Mucosa of gallbladder (tissue), 1 donor: ENCODE measurements at places on chromosomes 13 and 19. TPM values are rescaled to one million over a fixed set of nuclear protein-coding genes. Genes with fewer than 3 reads are reported as not detected.

DNA sequence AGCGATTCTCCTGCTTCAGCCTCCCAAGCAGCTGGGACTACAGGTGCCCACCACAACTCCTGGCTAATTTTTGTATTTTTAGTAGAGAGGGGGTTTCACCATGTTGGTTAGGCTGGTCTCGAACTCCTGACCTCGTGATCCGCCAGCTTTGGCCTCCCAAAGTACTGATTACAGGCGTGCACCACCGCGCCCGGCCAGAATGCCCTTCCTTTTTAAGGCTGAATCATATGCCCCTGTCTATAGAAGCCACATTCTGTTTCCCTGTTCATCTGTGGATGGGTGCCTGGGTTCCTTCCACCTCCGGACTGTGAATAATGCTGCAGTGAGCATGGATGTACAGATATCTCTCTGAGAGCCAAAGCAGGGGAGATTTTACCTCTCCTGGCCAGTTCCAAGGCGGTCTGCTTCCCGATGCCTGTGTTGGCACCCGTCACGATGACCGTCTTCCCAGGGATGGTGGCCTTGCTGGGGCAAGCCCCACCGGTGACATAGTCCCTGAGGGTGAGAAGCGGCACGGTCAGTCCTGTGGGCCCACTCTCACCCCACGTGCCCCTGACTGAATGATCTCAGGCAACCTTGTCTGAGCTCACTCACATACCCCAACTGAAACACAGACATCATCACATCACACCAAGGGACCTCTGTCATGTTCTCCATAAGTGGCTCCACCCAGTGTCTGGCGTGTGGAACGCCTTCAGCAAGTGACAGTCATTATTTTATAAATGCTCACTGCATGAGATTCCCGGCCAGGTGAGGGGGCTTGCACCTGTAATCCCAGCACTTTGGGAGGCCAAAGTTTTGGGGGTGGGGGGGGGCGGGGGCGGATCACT lies 4.0 kb downstream of the RDH13 start:
- no peak for DNase-seq

DNA sequence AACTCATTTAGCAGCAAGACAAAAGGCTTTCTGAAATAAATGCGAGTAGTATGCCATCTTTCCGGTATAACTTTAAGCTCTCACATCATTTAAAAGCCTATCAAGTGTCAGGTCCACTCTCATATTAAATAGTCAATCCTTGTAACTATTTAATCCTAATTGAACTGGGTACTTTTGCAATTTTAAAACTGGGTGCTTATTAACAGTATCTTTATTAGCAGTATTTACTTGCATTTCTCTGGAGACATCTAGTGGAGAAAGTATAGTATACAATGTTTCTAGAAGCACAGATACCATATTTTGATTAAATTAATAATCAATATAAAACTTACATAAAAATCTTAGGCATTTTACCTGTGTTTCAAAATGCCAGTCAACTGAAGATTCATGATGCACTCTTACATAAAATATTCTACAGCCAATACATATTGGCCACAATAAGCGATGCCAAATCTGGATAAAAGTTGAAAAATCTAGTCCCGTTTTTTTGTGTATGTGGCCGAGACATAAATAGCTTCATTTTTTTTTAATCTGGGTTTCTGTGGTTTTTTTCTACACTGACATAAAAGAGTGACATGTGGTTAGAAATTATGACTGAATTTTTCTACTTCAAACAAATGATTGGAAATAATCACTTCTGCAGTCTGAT lies 4.3 kb upstream of the POSTN start:
- DNase-seq: no peak

DNA sequence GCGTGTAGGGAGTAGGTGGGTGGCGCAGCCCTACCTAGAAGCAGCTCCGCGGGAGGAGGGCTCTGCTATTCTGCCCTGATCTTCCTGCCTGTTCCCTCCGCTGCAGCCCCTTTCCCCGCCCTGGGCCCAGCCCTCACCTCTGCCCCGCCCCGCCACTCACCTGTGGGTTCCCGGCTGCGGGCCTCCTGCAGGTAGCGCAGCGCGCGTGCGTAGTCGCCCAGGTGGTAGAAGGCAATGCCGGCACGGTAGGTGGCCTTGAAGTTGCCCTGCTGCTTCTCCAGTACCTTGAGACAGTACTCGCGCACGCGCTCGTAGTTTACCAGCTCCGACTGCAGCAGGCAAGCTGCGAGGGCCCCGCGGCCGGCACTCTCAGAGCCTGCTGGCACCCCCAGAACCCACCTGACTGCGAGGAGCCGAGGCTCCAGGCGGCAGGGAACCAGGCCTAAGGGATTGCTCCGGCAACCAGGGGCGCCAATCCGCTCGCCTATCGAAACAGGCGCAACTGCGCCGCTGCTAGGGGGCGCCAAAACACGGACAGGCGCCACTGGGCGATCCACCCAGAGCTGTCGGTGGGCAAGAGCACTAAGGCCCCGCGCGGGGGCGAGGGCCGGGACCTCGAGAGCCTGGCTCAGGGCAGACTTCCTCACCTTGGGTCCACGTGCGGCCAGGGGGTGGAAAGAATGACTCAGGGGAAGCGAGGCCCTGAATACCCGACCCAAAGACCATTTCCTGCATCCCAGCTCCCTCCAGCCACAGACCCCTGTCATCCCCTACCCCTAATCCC lies 965 bp downstream of the TTC9B start:
- peak; percentile 26 for DNase-seq

GRCh38 chr13:45695198-45695730 lies 6.9 kb upstream of the CBY2 start:
- no peak for DNase-seq

- no peak for DNase-seq
Measured at GRCh38 chr13:85799097-85799582, at the start of gene SLITRK6. SLITRK6 (minus strand) TSS chr13:85799419; CDS start chr13:85796508, 2,911 bp downstream.

GRCh38 chr19:4600893-4601292 lies 38.4 kb upstream of the TNFAIP8L1 start:
- no peak for DNase-seq

DNA sequence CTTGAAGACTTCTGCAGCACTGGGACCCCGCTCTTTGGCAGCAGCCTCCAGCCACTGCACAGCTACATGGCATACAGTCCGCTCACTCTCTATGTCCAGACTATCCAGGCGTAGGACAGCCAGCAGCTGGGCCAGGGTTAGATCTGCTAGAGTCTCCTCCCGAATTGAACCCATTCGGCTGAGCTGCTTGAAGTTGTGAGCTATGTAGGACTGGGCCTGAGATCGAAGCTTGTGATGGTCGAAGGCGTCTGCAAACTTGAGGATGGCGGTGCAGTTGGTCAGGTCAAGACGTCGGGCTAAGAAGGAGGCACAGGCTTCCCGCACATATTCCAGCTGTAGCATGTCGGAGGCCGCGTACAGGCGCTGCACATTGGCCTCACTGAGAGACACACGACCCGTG lies 900 bp downstream of the KBTBD7 start:
- DNase-seq: no peak

- DNase-seq: no peak
Measured at GRCh38 chr13:99256709-99257108, 1.5 kb downstream of the GPR18 start.

- no peak for DNase-seq
Measured at GRCh38 chr19:46080561-46080960, 39.8 kb upstream of the IGFL4 start.

DNA sequence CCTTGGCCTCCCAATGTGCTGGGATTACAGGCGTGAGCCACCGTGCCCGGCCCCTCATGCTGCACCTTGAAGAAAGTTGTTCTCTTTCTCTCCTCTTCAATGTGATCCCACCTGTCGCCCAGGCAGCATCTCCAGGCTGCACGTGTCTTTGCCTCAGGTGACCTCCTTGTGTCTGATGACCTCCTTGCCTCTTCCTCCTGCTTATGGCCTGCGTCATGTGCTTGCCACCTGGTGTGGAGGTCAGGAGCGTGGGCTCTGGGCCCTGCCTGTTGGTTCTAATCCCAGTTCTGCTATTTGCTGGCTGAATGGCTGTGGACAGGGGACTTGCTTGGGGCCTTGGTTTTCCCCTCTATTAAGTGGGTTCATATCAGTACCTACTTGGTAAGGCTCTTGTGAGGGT lies 6.3 kb downstream of the BICRA start:
- no peak for DNase-seq

- DNase-seq: no peak
Measured at GRCh38 chr13:63497601-63498000, 2082.0 kb upstream of the PCDH20 start.

GRCh38 chr19:49497047-49497788 lies 984 bp downstream of the RPS11 start:
- peak; percentile 64 for DNase-seq

DNA sequence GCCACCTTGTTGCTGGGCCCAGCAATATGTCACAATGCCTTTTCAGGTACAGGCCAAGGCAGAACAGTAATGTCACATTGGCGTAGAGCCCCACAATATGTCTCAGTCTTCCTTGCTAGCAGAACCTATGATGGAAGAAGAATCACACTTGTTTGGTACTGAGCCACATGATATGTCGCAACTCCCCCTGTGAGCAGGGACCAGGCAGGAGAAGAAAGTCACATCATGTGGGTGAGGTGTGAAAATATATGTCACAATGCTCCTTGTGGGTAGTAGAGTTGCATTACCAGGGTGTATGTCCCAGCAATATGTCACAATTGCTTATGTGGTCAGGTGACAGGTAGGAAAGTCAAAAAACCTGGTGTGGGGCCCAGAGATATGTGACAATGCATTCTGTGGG lies 7.1 kb upstream of the ZNF91 start:
- no peak for DNase-seq

DNA sequence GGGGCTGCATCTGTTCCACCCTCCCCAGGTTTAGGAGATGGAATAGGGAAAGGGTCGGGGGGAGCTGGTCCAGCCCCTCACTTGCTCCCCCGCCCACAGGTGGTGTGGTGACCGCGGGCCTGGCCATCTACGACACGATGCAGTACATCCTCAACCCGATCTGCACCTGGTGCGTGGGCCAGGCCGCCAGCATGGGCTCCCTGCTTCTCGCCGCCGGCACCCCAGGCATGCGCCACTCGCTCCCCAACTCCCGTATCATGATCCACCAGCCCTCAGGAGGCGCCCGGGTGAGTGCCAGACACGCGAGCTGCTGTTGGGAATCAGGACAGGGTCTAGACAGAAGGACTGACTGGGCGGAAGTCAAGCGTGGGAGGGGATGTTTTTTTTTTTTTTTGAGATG lies 3.0 kb downstream of the CLPP start:
- no peak for DNase-seq

GRCh38 chr13:97749174-97749573 lies 204.3 kb upstream of the IPO5 start:
- DNase-seq: no peak

DNA sequence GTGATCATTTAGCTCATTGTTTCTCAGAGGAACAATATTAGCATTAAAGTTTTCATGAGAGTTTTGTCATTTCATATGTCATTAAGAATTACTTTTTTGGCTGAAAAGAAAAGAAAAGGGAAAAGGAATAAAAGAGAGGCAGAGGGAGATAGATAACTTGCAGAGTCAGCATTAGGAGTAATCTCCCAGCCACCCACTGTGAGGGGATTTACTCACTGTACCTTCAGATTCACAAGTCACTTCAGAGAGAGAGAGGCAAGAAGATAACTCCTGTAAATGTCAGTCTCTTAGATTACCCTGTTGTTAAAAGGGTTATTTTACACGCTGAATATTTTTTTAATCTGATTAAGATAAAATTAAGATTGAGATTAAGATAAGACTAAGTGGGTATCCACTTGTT lies 125.2 kb downstream of the POU4F1 start:
- no peak for DNase-seq

GRCh38 chr13:33678084-33678483 lies 139.9 kb upstream of the RFC3 start:
- DNase-seq: no peak

- DNase-seq: peak; percentile 23
Measured at GRCh38 chr13:30142486-30143211, 164.7 kb downstream of the KATNAL1 start.

DNA sequence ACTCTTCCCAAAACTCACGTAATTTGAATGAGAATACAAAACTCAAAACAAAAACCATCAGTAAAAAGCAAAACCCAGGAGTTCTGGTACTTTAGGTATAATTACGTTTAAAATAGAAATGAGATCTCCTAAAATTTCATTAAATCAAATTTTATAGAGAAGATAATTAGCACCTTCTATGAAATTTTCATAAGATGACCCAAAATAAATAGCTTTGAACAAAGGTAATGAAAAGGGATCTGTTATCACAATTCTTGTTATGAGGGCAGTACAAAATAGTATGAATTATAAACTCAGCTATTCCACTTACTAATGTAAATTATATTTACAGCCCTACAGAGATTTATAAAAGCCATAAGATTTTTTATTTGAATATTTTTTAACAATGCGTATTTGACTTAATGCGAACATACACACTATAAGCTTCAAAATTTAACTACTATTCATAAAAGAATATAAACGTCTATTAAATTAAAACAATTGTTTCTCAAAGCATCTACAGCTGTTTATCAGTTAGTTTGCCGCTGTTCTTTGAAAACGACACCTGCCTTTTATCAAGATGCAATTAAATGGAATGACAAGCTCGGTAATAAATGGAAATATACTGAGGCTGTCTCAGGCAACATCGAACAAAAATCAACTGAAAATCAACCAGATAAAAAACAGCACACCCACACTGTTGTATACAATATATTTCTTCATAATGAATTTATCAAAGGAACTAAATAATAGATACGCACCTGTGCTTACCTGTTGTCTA lies 63.8 kb downstream of the KCNRG start:
- no peak for DNase-seq

DNA sequence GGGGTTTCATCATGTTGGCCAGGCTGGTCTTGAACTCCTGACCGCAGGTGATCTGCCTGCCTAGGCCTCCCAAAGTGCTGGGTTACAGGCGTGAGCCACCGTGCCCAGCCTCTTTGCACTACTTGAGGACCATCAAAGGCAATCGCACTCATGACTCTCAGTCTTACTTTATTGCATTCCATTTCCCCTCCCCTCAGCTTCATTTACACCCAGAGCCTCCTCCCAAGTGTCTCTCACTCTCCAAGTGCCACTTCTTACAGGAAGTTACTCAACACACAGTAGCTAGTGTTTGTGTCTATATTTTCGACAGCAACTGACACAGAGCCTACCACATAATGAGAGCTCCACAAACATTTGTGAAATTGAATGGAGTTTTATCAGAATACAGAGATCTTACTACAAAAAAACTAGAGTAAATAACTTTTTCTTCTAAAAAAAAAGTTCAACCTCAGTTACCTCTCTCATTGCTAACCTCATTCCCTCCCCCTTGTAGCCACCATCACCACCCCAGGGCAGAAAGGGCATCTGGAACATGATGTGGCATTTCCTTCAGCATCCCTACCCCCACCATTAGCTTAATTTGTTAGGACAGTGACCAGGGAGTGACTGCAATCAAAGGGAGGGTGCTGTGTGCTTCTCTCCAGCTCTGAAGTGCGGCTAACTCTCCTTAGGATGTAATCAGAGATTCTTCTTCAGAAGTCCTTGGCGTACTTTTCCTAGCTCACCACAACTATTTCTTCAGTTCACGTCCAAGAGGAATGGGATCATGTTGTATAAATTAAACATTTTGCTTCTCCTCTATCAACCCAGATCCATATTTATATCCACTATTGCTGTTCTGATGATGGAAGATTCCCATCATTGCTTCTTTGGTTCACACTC lies 17.0 kb upstream of the RUBCNL start:
- no peak for DNase-seq

The SIGLEC6 gene
- total RNA-seq: 5.1 TPM

The ERICH6B gene
- not detected for total RNA-seq

The ZNF135 gene
- 11.1 TPM for total RNA-seq

The SYT3 gene
- 0.32 TPM for total RNA-seq

The TMEM143 gene
- total RNA-seq: 18.0 TPM

The PLVAP gene
- 166 TPM for total RNA-seq

The SPACA6 gene
- 29.3 TPM for total RNA-seq

The TNFSF13B gene
- 7.2 TPM for total RNA-seq

The ZNF808 gene
- 34.2 TPM for total RNA-seq

The DCT gene
- 0.55 TPM for total RNA-seq

The ZFP30 gene
- 16.0 TPM for total RNA-seq

The PDS5B gene
- total RNA-seq: 35.8 TPM
